Activated CD8-positive, alpha-beta memory T cell treated with anti-CD3 and anti-CD28 coated beads for 24 hours (primary cell): ENCODE measurements at places on chromosomes 11 and 22.

DNA sequence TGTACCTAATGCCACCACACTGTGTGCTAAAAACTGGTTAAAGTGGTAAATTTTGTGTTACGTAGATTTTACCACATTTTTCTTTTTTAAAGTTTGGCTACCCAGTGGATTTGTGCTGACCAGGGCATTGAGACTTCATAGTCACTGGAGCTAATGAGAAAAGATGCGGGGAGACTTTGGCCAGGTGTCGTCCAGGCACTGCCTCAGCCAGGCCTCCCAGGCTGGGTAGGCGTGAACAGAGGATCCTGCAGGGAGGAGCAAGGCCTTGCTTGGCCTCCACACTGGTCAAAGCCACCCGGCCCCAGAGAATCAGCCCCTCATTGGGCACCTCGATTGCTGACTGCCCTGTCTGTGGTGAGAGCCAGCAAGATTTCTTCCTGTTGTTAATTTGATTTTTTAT is 13.4 kb upstream of the MGAT3 start:
- DNase-seq, result no peak

GRCh38 chr11:16093889-16094653 is 262.3 kb downstream of the SOX6 start:
- DNase-seq, result no peak

DNA sequence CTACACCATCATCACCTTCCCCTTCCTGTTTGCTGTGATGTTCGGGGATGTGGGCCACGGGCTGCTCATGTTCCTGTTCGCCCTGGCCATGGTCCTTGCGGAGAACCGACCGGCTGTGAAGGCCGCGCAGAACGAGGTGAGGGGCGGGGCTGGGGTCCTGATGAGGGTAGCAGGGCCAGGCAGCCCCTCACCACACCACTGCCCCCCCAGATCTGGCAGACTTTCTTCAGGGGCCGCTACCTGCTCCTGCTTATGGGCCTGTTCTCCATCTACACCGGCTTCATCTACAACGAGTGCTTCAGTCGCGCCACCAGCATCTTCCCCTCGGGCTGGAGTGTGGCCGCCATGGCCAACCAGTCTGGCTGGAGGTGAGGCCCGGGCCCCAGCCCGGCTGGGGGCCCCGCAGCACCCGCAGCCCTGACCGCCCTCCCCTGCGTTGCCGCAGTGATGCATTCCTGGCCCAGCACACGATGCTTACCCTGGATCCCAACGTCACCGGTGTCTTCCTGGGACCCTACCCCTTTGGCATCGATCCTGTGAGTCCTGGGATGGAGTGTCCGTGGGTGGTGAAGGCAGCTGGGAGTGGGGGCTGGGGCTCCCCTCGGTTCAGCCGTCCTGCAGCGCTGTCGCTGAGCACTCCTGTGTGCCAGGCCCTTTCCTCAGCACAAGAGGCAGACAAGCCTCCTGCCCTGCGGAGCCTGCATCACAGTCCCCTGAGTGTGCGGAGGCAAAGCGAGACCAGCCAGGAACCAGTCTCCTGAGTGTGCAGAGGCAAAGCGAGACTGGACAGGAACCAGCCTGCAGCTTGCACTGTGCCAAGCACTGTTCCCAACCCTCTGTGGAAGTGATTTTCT is 8.8 kb downstream of the TCIRG1 start:
- DNase-seq, result no peak

DNA sequence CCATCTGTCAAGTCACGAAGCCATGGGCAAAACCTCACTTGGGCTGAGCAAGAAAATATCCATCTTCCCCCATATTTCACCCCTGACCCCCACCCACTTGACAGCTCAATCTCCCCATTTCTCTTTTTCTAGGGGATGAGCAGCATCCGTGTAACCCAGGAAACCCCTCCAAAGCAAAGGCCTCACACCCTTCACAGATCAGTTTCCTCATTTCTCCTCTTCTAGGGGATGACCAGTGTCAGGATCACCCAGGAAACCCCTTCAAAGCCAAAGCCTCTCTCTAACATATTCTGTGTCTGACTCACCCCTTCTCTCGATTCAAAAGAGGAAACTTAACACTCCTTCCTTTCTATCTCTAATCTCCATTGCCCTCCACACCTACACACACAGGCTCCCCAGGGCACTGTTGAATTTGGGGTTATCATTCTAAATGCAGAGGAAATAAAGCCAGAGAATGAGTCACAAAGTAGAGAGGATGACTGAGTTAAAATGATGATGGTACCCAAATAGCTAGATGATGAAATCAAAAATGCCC is 439.7 kb downstream of the BUD13 start:
- DNase-seq, result no peak

DNA sequence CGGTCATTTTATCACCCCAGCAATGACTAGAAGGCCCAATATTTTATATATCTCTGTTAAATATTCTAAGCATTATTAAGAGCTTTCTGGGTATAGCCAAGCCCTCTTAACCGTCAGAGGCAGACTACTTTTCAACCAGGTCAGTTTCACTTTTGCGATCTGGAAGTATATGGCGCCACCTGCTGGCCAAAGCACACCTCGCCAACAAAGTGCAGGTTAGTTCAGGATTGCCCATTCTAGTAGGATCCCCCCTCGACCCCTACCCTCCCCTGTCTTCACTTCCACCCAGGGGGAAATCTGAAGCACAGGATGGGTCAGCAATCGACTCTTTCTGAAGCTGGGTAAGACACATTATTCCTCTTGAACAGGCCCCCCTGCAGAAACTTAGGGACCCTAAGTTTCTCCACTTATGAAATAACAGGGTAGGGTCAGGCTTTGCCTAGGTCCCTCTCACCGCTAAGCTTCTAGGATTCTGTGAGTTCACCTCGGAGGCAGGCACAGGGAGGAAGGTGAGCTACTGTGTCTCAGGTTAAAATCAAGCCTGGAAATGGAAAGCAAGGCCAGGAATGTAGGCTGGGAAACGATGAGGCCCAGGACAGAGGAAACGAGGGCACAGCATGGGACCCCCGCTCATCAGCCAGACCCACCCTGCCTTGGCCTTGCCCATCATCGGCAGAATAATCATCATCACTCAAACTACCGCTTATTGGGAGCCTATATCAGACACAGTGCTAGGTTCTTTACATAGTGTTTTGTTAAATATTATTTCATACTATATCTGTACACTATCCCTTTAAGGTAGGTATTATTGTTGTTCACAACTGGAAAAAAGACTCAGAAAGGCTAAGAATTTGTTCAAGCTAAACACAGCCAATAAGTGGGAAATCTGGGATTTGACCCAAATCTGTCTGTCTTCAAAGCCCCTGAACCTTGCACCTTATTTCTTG is 35.6 kb downstream of the KCNJ1 start:
- DNase-seq, result peak; percentile 96

DNA sequence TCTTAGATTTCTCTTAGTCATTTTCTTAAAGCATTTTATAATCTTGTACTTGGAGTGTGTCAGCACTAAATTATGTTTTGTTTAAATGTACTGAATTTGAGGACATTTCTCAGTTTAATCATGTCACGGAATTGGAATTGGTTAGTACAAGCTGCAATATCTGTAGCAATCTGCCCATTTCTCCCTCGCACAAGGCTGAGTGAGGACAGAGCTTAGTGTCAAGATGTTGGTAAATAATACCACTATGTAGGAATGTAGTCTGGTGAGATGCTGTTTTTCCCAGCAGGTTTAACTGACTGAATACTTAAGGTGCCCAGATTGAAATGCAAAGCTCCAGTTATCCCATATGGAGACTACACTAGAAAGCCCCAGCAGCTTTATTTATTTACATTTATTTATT is 30.6 kb downstream of the SREBF2 start:
- no peak for DNase-seq

DNA sequence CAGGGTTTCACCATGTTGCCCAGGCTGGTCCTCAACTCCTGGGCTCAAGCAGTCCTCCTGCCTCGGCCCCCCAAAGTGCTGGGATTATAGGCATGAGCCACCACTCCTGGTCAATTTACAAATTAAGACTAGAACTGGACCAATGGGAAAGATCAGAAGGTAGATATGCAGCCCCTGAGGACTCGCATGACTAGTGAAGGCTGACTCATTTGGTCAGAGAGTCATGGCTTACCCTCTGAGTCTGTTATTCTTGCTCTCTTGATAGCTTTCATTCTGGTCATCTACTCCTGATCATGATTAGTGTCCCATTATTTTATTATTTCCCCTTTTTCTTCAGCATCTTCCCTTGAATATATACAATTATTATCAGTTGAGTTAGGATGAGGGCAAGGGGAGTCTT is 2.7 kb upstream of the LDHAL6A start:
- DNase-seq, result no peak

GRCh38 chr11:7520981-7521487 is 7.2 kb downstream of the PPFIBP2 start:
- no peak for DNase-seq

DNA sequence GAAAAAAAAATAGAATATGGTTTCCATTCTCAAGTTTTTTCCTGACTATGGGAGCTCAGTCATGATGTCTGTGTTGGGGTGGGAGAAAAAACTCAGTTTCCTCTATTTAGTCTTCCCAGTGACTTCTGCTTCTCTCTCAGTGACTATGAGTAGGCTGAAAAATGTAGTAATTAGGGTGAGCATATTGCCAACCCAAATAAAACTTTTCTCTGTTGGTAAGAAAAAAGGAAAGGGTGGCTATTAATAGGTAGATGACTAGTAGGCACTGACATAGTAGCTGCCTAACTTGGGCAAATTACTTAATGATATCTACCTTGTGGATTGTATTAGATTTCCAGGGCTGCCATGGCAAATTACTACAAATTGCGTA is 34.2 kb upstream of the BIRC3 start:
- DNase-seq, result no peak

DNA sequence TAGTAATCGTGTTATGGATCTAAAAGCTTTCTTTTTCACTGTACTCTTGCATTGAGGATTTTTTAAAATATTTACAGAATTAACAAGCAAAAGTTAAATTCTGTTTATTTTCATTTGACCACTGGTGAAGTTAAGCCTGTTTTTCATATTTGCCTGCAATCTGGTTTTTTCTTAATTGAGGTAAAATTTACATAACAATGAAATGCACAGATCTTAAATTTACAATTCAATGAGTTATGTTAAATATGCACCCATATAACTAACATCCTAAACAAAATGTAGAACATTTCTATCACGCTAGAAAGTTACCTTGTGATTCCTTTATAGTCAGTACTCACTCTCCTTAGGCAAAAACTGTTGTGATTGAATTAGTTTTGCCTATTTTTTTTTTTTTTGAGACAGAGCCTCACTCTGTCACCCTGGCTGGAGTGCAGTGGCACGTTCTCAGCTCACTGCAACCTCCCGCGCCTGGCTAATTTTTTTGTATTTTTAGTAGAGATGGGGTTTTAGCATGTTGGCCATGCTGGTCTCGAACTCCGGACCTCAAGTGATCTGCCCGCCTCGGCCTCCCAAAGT is 54.5 kb upstream of the WEE1 start:
- no peak for DNase-seq

- no peak for DNase-seq
These were observed 261.3 kb upstream of the ARHGAP20 start for GRCh38 chr11:110973401-110973980.

GRCh38 chr11:73048446-73048845 is 93.7 kb downstream of the FCHSD2 start:
- DNase-seq, result no peak

DNA sequence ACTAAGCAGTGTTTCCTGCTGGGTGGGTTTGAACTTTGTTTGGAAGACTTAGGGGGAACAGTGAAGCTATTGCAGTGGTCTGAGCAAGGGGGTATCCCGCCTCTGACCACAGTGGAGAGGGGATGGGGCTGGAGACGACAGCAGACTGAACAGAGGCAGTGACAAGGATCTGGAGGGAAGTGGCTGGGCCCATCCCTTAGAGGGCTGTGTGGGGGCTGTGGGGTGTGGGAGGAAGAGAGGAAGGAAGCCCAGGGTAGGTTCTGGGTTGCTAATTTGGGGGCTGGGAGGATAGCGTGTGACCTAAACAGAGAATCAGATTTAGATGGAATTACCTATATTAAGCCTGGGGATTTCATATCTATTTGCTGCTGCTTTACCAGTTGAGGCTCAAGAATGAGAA is 70.7 kb downstream of the BMAL1 start:
- DNase-seq, result no peak

DNA sequence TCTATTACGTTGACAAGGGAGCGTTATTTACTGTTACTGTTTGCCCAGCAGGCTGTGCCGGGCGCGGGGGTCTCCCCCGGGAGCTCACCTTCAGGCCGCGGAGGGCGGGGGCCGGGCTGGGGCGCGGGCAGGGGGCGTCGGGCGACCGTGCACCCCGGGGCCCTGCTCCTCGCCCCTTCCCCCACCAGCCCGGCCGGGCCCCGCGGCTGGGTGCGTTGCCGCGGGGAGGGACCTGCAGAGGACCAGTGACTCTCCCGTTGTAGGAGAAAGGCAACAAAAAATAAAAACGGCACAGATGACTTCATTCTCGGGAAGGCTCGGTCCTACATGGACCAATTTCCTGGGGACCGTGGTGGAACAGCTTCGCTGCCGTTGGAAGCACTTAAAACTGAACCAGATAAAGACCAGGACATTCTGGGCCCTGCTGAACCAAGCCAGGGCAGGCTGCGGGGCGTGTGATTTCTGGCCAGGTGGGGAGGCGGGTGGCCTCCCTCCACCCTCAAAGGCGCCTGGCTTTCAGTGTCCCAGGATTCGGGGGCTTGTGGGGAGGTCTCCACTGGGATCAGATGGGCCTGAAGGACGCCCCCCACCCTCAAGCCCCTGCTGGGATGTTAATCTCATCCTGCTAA is 57.4 kb downstream of the IGLL1 start:
- no peak for DNase-seq

DNA sequence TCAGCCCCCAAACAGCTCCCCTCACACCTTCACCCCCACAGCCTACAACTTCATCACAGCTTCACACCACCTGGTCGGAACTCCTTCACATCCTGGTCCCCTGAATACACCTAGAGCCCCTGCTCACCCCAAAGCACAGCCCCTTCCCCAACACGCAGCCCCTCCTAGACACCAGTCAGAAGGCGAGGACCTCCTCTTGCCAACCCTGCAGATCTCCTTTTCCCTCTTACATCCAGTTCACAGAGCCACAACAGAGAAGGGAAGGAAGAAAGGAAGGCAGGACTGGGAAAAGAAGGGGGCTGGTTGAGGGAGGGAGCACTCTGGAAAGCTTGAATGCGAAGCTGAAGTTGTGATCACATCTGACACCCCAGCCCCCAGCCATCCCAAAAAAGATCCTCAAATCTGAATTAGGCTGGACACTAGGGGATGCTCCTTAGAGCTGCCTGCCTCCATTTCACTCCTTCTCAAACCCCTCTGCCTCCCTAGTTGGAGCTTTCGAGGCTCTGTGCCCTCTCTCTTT is 629 bp downstream of the CCKBR start:
- no peak for DNase-seq

- no peak for DNase-seq
These were observed 1.8 kb downstream of the SCUBE2 start for GRCh38 chr11:9089636-9090035.

DNA sequence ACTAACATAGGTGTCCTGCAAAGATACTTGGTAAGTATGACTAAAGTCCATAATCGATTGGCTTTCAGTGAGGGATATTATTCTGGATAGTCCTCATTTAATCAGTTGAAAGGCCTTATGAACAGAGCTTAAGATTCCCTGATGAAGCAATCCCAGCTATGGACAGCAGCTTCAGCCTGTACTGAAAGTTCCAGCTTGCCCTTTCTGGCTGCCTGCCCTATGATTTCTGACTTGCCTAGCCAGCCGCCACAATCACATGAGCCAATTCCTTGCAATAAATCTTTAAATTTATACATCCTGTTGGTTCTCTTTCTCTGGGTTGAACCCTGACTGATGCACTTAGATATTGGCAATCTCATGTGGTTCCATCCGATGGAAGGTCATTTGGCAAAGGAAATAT is 759.0 kb upstream of the API5 start:
- DNase-seq, result no peak
